Stimulated activated CD4-positive, alpha-beta T cell treated with anti-CD3 and anti-CD28 coated beads, Interleukin-1b, Interleukin-23, amount 100 ng/mL, for 4 hours (primary cell): ENCODE measurements at places on chromosomes 3 and 15.

DNA sequence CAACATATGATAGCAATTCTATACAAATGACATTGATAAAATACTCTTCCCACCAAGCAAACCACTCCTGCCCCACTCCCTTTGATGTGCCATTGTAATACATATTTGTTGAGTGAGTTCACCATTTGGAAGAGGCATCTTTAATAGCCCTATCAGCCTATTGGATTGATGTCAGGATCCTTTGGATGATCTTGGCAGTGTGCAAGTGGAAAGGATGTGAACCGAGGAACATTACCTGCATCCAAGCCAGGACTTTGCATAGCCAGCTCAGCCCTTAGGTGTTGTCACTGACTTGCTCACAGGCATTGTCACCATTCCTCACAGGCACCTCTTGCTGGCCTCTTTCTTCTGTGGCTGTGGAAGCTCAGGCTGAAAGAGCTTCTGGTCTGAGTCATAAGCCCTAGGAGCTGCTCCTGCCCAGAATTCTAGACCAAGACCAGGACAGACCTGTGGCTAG, 16.5 kb upstream of the TIMP4 start:
- no peak for DNase-seq

DNA sequence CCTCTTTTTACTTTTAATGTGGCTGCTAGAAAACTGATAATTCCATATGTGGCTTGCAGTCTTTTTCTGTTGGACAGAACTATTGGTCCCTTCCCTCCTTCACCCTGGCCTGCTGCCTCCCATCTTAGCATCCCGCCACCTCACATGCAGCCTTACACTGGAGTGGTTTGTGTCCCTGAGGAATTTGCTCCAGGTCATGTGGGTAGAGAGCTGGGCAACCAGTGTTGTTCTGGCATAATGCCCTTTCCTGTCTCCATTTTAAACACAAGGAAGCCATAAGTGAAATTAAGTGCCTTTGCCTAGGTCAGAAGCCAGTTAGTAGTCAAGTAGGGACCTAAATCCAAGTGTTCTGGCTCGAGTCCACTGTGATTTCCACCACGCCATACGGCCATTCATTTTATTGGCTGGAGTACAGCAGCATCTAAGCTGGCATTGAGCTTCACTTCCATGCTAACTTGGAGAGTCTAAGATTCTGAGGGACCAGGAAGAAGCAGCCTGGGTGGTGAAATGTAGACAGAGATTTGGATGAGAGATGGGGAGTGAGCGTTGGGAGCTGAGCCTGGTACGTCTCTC, 46.0 kb upstream of the PLXNA1 start:
- DNase-seq = no peak

GRCh38 chr3:29285471-29286071, 4.7 kb downstream of the RBMS3 start:
- DNase-seq = no peak

GRCh38 chr3:806006-806405, 286.8 kb upstream of the CNTN6 start:
- no peak for DNase-seq

- DNase-seq = no peak
Observed at GRCh38 chr3:155604126-155604525, 140.7 kb downstream of the PLCH1 start.
